Endothelial cell of umbilical vein (primary cell): ENCODE measurements at places on chromosomes 6 and 20.
A peak's percentile ranks its signal among the peaks of the same experiment; 100 is the strongest.

DNA sequence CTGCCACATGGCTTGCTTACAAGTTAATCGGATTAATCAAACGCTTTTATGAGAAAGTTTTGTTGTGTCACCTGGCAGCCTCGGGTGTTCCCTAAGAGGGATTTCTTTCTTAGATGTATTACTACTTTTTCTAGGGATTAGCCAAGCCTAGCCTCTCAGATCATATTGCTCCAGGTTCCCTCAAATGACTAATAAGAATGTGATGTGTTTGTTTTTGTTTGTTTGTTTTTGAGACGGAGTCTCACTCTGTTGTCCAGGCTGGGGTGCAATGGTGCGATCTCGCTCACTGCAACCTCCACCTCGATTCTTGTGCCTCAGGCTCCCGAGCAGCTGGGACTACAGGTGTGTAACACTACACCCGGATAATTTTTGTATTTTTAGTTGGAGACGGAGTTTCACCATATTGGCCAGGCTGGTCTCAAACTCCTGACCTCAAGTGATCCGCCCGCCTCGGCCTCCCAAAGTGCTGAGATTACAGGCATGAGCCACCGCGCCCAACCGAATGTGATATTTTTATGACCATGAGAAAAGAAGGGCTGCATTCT lies 977 bp downstream of the HMGN4 start:
- DNase-seq = no peak

DNA sequence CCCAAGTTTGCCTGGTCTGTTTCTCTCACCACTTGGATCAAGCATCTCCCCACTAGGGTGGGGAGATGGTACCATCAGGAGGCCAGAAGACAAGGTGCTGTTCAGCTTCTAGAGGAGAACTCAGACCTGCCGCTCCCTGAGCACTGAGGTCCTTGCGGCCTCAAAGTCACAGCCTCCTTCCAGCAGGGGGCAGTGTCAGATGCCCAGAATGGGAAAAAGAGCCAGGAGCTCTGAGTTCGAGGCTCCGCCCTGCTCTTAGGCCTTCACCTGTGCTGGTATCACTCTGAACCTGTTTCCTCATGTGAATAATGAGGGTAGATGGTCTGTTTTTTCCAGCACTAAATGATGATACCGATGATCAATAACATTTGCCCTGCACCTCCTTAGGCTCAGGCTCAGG lies 68.7 kb downstream of the TOX2 start:
- no peak for DNase-seq

DNA sequence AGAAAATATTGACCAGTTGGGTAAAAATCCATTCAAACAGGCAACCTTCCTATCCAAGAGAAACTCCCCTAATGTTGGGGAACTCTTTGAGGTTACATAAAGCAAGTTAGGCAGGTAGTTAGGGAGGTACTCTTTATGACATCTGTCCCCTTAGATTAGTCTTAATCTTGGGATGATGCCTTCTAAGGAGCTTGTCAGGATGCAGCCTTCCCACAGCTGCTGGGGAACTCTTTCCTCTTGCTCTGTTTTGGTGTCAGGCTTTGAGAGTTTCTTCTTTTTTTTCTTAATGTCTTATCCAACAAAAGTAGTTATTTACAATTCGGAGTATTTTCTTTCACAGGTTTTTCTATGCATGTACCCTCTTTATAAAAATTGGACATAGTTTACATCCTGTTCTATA lies 194.8 kb downstream of the CDKAL1 start:
- no peak for DNase-seq

- DNase-seq = peak; percentile 56
Observed at GRCh38 chr6:20680697-20681165, 146.5 kb downstream of the CDKAL1 start.

DNA sequence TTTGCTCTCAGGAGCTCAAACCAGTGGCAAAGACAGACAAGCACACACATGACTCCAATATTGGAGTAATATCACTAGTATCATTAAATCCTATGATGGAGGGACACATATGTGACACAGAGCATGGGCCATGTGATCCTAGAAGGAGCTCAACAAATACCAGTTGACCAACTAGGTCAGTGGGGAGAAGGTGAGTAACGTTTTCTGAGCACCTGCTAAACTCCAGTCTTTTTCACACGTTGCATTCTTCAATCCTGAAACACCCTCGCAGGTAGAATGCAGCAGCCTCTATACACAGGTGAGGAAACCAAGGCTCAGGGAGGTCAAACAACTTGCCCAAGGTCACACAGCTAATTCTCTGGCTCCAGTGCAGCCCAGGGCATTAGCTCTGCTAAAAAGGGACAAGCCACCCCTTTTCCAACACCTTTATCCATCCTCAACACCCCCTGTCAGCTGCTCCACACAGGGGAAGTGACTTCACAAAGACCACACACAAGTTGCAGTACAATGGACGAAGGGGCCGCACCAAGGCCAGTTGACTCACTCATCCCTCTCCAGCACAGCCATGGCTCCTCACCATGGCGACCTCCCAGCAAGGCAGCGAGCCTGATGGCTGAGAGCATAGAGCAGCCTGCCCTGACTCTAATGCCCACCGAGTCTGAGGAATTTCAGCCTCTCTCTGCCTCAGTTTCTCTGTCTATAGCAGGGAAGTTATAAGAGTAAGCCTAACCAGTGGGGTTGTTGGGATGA lies 4.4 kb downstream of the CAPN11 start:
- DNase-seq = no peak

DNA sequence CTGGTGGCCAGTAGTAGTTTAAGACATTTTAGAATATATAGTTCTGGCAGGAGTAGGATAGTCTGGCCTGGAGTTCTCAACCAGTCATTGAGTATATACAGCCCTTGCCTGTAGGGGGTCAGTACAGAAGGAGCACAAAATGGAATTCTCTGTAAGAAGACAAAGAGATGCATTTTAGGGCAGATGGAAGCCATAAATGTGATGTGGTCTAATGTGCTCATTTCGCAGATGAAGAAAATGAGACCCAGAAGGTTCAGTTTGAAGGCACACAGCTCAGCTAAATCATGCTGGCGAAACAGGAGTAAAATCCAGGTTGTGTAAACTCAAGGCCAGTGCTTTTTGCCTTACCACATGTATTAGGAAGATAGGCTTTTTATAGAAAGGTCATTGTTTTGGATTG lies 29.6 kb downstream of the QKI start:
- DNase-seq = no peak

- no peak for DNase-seq
Observed at GRCh38 chr6:84749181-84749580, 15.2 kb downstream of the TBX18 start.

DNA sequence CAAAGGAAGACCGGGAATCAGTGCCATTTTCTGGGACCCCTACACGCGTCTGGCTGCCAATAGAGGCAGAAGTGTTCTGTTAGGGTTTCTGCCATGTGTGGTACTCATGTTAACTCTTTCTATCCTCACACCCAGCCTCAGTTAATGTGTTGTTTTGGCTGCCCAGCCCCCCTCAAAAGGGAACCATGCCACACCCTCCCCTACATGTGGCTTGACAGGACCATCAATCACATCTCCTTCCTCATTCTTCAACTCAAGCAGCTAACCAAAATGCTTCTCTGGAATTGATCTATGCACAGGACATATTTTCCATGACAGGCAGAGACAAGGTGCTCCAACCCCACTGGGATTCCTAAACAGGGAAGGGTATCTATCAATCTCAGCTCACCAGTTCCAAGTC lies 22.0 kb downstream of the AHCY start:
- no peak for DNase-seq

DNA sequence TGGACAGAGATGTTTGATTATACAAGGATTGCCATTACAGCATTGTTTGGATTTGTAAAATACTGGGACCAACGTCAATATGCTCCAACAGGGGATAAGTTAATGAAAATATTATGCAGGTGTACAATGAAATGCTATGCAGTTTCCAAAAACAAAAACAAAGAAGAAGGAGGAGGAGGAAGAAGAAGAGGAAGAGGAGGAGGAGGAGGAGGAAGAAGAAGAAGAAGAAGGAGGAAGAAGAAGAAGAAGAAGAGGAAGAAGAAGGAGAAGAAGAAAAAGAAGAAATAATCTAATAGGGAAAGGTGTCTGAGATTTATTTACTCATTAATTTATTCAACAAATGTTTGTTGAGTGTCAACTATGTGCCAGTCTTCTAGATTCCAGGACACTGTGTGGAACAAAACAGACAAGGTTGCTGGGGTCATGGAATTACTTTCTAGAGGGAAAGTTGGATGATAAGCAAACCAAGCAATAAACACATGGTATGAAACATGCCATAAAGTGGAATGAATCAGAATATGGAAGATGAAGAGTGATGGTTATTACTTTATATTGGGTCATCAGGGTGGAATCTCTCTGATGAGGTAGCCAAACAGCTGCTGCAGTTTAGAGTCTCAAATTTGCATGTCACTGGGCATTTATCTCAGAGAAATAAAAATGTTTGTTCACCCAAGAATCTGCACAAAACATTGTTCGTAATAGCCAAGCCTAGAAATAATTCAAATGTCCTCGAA lies 6.3 kb upstream of the TRIM27 start:
- DNase-seq = no peak

GRCh38 chr6:156658966-156659821 lies 118.0 kb upstream of the ARID1B start:
- no peak for DNase-seq

- peak; percentile 28 for DNase-seq
Observed at GRCh38 chr20:6122111-6122872, 538 bp downstream of the FERMT1 start.

DNA sequence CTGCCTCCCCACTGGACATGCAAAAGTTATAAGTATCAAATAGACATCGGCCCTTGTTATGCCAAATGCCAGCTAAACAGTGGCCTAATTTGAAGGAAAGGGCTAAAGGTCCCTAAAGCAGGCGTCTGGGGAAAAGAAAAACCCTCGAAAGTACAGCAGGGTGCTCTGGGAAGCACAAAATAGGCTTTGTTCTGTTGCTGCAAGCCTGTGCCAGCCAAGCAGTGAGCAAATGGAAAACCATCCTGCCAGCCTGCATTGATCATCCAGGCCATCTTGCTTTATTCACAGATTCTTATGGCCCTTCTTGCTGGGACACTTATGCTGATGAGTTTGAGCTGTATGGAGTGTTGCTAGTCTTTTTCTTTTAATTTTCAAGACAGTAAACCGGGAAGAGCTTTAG lies 62.2 kb upstream of the PLEKHG1 start:
- DNase-seq = no peak

GRCh38 chr6:48490658-48491057 lies 379.7 kb upstream of the PTCHD4 start:
- no peak for DNase-seq

- no peak for DNase-seq
Observed at GRCh38 chr6:34067814-34068213, 78.1 kb downstream of the GRM4 start.

GRCh38 chr6:84095156-84095555 lies 61.6 kb downstream of the MRAP2 start:
- no peak for DNase-seq

DNA sequence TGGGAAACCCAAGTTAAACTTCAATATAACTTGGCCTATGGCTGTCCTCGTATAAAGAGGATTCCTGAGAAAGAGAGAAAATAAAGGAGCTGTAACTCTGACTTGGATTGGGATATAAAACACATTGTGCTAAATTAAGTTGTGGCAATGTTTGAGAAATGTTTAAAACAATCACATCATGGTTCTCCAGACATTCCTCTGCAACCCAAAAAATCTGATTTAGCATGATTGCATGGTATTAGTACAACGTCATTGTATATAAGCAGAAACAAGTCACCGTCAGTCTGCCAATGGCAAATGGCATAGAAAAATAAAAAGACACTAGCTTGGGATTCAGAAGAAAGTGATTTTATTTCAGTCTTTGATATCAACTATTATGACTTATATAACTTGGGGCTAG lies 140.2 kb upstream of the FAM83B start:
- DNase-seq = no peak

- DNase-seq = no peak
Observed at GRCh38 chr6:24881376-24881775, 54.4 kb downstream of the RIPOR2 start.

- peak; percentile 44 for DNase-seq
Observed at GRCh38 chr6:123829302-123829953, 25.8 kb downstream of the NKAIN2 start.

DNA sequence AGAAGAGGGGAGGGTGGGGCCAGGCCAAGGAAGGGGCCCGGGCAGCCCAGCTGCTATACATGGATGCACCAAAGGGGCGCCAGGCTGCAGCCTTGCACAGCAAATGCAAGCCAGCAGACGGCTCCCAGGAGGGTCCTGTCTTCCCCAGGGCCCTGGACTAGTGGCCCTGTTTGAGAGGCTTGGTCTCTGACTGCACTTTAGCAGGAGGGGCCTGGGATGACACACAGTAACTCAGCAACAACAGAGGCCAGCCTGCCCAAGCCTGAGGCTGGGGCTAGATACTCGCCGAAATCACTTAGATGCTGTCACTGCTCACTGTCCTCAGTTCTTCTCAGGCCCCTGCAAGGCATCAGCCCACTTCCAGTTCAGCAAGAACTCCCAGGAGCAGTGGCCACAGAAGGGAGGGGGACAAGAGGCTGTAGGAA lies 73.5 kb downstream of the TRAM2 start:
- DNase-seq = no peak

DNA sequence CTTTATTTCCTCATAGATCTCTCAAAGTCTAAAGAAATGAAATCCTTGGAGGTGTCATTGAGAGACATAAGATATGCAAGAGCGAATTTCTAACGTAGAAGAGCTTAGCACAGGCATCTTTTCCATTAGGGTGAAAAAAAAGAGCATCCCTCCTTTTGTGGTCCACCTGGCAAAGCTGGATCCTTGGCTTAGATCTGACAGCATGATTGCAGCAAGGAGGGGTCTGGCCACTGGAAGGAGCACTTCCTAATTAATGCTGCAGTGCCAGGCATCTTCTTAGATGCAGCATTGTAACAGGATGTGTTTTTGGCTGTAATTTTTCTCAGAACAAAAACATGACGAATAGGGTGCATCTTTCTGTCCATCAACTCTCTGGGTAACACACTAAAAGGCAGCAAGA lies 60.1 kb upstream of the TFAP2D start:
- no peak for DNase-seq

DNA sequence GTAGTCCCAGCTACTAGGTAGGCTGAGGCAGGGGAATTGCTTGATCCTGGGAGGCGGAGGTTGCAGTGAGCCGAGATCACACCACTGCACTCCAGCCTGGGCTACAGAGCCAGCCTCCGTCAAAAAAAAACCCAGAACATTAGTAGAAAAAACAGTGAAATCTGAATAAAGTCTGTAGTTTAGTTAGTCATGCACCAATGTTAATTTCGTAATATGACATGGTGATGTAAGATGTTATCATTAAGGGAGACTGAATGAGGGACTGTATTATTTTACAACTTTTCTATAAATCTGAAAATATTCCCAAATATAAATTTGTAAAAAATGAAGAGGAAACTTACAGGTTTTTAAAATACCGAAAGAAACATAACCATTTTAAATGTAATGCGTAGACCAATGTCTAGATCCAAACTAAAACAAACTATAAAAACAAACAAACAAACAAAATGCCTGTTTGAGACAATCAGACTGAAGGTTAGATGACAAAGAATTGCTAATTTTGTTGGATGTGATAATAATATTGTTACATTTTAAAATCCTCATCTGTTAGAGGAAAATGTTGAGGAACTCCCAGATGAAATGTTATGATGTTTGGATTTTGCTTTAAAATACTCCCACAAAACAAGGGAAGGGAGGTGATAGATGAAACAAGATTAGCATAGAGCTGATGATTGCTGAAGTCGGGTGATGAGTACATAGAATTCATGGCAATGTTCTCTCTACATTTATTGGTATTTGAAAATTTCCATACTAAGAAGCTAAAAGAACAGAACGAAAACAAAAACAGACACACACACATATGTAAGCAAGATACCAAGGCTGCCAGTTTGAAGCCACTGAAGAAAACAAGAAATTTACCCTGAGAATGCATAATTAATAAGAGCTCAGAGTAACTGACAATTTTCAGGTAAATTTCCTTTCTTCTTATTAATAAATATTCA lies 1.8 kb downstream of the GSTA4 start:
- DNase-seq = peak; percentile 27
